ENCODE measurements at places on chromosomes 11 and 22. TPM values are rescaled to one million over a fixed set of nuclear protein-coding genes. Genes with fewer than 3 reads are reported as not detected.

CCDC34 gene
- total RNA-seq = 9.0 TPM

MEI1 gene
- total RNA-seq = 1.5 TPM

COPB1 gene
- 155 TPM for total RNA-seq

PKP3 gene
- total RNA-seq = 0.61 TPM

GTSE1 gene
- total RNA-seq = 6.8 TPM

CALCB gene
- 26.9 TPM for total RNA-seq

All from spinal cord (tissue), 10 donors.